ENCODE measurements at places on chromosomes 2 and 18.

DNA sequence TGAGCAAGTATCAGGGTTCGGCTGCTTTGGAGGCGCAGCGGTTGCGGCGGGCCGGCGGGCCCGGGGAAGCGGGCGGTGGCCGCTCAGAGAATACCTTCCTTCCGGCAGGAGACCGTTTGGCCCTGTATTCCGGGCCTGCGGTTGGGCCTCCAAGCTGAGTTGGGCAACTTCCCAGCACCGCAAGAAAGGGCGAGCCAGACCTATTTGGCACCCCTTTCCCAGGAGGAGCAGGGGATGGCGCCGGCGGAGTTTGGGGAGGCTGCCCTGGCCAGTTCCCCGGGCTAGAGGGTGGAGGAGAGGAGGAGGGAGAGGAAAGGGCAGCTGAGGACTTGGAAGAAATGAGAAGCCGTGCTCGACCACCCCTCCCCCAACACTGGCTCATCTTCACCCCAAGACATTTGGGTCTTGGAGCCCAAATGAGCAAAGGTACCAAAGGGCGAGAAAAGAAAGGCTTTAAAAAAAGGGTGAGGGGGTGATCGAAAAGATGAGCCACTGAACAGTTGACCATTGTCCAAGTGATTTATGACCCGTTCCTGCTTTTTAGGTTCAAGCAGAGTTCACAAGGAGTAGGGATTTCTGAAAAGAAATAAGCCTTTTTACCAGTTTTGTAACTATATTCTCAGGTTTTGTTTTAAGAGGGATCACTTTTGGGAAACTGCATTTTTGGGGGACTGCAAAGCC is 8.4 kb downstream of the HOXD3 start:
- DNase-seq, result no peak

- no peak for DNase-seq
These were observed 60.1 kb downstream of the KCNF1 start for GRCh38 chr2:10971888-10972260.

- DNase-seq, result no peak
These were observed 18.5 kb downstream of the TMEM177 start for GRCh38 chr2:119697290-119698020.

DNA sequence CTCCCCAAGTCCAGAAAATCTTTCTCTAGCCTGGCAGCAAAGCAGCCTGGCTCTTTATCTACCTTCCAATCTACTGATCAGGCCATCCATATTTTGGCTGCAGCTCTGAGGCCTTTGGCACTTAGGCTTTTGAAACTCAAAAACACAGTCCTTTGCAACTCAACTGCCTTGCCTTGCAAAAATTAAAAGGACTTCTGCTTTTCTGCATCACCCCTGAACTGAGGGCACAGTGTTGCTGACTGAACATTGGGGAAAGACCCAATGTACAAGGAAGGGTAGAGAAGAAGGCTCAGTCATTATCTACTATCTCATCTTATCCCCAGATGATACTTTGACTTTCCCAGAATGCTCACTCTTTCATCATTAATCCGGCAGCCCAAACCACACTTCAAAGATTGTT is 625.5 kb downstream of the ARHGAP15 start:
- no peak for DNase-seq

DNA sequence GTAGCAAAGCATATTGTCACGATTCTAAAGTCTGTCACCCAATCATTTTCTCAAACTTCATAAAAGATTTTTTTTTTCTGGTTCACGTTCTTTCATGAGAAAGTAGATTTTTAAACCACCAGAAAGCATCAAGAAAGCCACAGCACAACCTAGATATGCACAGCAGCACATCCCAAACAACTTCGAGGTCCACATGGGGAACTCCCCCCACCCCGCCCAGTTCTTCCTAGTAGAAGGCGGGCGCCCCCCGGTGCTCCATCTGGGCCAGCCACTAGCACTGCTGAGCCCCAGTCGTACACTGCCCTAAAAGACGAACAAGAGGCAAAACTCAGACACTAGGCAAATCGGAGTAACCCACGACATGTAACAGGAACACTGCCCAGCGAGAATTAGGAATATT is 15.5 kb downstream of the HDLBP start:
- peak; percentile 19 for DNase-seq

DNA sequence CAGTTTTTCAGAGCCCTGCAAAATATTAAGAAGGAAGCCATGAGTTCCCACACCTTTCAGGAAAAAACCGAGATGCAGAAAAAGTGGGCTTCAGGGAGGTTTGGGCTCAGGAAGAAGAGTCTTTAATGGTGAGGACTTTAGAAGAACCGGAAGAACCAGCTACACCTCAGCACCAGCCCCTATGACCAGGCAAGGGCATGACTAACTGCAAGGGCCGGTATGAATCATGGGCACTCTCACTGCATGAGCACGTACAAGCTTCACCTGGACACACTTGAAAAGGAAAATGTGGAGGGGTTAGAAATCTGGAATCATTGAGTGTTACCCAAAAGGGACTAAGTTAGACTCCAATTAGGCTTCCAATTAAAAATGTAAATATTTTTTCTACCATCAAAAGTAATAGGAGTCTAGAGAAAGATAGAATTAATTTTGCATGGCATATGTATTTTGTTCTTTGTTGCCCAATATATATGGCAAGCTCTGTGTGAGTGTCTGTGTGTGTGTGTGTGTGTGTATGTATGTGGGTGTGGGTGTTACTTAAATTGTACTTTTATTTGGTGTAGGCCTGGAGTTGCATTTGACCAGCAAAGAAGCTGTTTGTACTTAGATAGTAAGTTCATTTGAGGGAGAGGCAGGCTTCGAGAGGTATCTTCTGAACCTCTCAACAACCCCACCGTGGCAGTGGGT is 66.5 kb upstream of the THUMPD2 start:
- DNase-seq, result no peak

DNA sequence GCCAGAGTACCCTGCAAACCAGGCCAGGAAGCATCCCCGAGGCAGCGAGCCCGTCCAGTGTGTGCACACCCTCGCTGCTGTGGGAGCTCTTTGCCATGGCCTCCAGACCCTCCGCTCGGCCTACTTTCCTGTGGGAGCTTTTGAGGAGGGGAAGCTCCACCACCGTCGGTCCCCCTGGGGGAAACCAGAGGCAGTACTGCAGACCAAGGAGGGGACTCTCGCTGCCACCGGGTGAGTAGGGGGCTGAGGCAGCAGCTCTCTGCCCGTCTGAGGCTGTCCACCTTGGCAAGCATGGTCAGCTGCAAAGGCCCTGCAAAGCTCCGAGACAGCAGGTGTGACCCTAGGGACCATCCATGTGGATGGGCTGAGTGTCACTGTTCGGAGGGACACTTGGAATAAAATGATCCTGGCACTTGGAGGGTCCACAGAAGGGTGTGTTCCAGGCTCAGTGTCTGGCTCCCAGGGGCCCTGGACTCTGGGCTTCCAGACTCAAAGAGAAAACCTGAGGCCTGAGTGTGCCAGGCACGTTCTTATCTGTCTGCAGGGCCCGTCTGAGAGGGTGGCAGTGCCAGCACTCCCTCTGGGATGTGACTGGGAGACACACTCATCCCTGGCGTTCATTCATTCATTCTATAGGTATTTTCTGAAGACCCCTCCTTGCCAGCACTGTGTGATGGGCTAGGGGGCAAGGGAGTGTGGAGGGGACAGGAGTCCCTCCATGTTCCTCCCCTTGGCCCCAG is 282.8 kb upstream of the HS6ST1 start:
- DNase-seq, result no peak

DNA sequence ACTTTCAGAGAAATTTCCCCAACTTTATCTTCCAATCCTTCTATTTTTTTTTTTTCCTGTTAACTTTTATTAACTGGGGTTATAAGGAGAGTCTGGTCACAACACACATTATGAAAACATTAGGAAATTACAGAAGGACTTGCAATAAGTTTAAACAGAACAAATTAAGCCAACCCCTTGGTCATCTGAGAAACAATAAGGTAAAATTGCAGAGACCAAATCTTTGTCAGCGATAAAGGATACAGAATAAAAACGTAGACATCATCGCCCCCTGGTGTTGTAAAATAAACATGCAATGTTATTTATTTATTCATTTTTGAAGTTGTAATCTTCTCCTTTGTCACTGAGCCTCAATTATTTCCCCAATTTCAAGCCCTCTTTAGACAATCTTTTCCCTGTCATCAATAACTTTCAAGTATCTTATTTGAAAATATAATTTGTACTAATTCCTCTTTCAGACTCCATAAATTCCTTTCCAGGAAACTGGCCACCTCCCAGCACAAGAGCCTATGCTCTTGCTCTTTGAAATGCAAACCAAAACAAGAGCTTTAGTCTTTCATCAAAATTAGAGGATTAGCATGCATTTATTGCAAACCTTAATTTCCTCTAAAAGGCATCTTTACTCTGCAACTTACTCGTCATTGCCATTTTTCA is 19.5 kb downstream of the G6PC2 start:
- no peak for DNase-seq
